Progenitor cell of endocrine pancreas (in vitro differentiated cells): ENCODE measurements at places on chromosomes 12 and 14.

- no peak for DNase-seq
Measured at GRCh38 chr14:24075485-24076301, 4.3 kb downstream of the CPNE6 start.

DNA sequence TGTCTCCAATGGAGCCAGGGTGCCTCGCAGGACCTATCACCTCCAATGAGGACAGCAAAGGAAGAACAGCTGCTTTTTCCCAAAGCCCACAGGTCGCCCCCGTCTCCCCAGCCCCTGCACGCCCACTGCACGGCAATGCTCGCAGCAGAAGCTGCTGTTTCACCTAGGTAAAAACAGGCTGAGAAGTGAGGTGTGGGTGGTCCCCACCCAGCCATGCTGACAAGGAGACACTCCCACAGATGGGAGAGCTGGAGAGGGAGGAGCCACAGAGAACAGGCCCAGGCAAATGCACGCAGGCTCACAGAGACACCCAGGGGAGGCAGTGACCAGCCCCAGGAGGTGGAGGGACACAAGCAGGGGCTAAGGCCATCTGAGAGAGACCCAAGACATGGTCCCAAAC is 10.4 kb downstream of the CFAP73 start:
- DNase-seq: no peak

DNA sequence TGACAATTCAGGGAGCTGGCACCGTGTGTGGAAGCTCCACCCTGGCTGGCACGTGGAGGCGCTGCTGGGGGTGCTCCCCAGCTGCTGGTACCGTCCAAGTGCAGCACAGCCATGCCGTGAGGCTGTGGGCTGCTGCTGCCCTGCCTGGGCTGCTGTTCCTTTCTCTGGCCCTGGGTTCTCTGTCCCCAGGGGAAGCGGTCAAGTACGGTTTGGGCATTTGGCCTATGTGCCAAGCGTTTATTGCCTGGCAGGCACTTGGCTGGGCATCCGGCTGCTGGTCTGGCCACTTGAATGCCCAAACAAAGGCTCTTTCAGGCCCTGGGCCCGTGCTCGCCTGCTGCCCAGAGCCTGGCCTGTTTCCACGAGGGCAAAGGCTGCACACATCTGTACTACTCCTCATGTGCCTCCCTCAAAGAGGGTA is 39.6 kb downstream of the RHOF start:
- no peak for DNase-seq

DNA sequence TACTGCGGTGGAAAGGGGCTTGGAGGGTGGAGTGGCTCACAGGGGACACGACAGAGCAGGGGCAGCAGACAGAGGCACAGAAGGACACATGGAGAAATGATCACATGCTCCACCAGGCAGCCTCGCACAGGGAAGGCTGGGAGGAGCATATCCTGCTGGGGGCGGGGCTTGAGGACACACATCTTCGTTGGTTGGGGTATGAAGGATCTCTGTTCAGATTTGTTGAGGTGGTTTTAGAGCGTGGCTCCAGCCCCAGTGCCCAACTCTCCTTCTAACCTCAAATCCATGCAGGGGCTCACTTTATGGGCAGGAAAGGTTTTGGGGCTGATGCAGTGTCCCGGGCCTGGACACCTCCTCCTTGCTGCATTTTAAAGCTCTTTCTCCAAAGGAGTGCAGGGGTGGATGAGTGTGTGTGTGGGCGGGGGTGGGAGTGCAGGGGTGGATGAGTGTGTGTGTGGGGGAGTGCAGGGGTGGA is 733 bp upstream of the P3H3 start:
- no peak for DNase-seq

DNA sequence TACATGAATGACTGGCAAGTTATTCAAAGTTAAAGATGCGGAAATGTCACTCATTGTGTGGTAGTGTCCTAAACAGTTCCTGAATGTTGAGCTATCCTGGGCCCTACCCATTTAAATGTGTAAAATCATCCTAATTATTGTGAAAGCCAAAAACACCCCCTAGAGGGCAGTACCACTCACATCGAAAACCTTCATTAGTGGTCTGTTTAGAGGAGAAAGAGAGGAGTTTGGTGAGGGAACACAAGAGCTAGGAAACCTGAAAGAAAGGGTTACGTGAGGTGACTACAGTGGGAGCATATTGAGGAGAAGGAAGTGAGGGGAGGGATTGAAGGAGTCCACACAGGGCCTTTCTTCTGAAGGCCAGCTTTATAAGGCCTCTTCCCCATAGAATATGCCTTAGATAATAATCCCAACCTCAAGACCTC is 2.5 kb upstream of the TEP1 start:
- DNase-seq: no peak

GRCh38 chr12:69755302-69755701 is 16.6 kb downstream of the RAB3IP start:
- no peak for DNase-seq

DNA sequence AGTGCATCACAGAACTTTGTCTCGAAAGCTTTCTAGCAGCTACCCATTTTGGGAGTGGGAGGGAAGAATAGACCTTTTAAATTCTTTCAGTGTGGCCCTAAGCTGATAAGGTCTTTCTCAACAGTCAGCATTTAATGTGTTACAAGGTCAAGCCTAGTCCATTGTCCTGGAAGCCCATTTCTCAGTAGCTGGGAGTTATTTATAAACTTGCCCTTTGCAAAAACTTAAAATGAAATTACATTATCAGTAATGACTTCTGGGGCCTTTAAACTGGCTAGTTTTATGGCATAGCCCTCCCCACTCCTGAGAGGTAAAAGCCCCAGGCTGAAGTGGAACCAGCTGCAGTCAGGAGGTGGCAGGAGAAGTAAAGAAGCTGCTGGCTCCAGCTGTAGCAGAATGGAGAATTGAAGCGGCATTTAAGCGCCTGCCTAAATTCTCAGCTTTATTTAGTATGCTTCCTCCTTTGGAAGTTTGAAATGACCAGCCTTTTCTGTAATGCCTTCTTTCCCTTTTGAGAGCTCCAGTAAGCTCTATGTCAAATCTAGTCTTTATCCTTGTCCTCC is 12.4 kb downstream of the COPZ1 start:
- no peak for DNase-seq

DNA sequence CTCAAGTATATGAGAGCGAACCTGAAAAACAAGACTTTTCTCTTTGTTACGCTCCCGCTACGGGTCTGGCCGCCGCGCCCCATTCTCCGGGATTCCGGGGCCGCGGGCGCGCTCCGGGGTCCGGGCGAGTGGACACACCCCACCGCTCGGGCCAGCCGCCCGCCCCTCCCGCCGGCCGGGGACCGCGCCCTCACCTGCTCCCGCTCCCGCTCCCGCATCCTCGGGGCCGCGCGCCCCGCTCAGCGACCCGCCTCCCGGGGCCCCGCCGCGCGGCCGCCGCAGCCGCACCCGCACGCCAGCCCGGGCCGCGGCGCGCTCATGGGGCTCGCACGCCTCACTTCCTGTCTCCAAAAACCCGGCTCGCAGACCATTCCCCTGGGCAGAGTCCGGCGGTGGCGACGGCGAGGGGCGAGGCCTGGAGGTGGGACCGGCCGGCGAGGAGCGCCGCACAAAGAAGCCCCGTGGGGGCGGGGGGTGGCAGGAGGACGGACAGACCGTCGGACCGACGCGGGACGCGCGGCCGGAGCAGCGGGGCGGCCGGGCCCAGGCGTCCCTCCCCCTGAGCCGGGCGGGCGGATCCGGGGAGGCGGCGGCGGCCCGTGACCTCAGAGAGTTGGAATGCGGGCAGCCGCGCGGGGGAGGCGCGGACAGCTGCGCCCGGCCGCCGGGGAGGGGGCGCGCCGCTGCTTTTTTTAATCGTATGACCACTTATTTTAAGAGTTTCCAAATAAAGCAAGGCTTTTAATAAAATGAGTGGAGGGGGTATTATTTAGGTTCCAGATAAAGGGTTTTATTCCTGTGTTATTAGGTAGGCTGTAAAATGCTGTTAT is at the start of gene PTPN21:
TSS of gene PTPN21 (minus strand) at position 551 of the 830 bp plus-strand sequence. CDS start 4,590 bp downstream, outside the sequence.
- peak; percentile 66 for DNase-seq

- no peak for DNase-seq
Measured at GRCh38 chr12:107258780-107259179, 165.4 kb upstream of the CRY1 start.

DNA sequence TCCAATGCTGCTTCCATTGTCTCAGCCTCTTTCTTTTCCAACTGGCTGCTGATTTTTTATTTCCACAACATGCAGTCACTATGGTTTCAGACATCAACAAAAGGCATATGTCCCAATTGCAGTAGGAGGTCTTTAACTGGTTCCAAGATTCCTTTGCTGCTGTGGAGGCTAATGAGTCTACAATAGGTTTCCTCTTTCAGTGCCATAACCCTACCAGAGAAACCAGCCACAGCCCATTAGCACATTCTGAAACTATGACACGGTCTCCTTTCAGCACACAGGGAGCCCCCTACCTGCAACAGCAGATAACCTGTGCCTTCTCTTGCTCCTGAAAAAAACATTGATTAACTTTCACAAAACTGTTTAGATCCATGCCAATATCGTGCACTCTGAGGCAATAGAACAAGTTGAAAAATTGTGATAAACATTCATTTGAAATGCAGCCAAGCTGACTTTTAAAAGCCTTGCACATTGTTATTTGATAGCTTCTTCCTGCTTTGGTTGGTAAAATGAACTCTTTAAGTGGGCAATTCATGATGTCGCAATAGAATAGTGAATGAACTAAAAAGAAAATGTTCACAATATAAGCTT is 32.4 kb downstream of the PLEKHG7 start:
- DNase-seq: no peak

- no peak for DNase-seq
Measured at GRCh38 chr14:96515731-96516130, 13.5 kb downstream of the PAPOLA start.

DNA sequence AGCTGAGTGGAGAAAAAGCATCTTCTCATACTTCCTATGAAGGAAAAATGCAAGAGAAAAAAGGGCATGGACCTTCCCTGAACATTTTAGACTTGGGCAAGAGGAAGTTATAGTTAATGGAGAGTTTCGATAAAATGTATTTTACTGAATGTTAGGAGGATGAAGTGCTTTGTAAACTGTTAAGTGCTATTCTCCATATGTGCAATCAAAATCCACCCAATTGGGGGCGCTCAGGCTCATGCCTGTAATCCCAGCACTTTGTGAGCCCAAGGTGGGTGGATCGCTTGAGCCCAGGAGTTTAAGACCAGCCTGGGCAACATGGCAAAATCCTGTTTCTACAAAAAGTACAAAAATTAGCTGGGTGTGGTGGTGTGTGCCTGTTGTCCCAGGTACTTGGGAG is 1.9 kb upstream of the CNPY2 start:
- DNase-seq: no peak

DNA sequence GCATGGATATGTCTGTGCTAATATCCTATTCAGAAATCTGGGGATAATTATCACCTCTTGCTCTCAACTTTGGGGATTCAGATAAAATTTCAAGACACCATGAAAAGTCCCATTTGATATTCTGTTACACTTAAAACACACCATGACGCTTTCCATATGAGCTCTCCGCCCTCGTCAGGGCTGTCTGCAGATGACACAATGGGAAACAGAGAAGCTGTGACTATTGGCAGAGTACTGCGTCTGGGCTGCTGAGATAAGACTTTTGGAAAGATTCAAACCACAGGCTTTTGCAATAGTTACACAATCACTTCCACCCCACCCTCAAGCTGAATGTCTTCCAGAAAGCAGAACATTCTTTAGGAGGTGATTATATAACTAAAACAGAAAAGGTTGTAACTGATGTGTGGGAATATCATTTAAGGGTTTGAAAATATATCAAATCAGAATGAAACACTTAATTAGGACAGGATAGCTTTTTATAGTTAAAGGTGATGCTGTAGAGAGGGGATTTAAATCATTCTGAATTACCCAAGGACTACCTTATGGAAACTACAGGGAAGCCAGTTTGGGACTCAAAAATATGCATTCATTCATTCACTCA is 75.3 kb upstream of the TMPO start:
- no peak for DNase-seq

DNA sequence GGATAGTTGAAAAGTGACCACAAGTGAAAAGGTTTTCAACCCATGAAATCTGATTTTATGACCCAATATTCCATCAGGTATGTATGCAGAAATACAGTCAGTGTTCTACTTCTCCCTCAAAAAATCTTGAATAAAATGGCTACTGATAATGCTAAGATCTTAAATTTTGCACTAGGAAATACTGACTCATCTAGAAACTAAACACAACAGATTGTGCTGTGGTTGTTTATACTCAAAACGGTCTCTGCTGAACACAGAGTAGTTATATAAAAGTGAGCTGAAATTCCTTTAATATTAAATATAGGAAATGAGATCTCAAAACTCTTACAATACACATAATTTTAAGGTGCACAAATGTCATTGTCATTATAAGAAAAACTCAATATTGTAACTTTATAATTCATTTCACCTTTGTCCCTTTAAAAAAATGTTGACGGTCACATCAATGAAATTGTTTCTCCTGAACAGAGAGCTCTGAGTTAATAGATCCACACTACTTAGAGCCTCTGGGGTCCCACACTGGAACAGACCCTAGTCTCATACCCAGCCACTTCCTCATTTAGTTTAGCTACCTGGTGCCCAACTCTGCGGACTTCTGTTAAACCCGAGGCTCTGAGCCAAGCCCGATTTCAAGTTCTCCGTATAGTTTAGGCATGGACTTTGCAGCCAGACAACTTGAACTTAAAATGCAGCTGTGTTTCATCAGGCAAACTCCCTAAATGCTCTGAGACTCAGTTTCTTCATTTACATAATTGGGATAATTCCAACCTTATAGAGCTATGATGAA is 9.3 kb downstream of the COCH start:
- DNase-seq: no peak

- no peak for DNase-seq
Measured at GRCh38 chr12:89181271-89181920, 170.9 kb downstream of the DUSP6 start.

GRCh38 chr14:76294876-76295275 is 81.1 kb upstream of the ESRRB start:
- DNase-seq: no peak

GRCh38 chr14:32682214-32682613 is 256.5 kb upstream of the NPAS3 start:
- DNase-seq: no peak

GRCh38 chr14:91029456-91030217 is 30.8 kb downstream of the RPS6KA5 start:
- no peak for DNase-seq

- DNase-seq: no peak
Measured at GRCh38 chr14:101383737-101384338, 177.5 kb upstream of the DIO3 start.

GRCh38 chr14:95518045-95518751 is 1.7 kb upstream of the SYNE3 start:
- no peak for DNase-seq

DNA sequence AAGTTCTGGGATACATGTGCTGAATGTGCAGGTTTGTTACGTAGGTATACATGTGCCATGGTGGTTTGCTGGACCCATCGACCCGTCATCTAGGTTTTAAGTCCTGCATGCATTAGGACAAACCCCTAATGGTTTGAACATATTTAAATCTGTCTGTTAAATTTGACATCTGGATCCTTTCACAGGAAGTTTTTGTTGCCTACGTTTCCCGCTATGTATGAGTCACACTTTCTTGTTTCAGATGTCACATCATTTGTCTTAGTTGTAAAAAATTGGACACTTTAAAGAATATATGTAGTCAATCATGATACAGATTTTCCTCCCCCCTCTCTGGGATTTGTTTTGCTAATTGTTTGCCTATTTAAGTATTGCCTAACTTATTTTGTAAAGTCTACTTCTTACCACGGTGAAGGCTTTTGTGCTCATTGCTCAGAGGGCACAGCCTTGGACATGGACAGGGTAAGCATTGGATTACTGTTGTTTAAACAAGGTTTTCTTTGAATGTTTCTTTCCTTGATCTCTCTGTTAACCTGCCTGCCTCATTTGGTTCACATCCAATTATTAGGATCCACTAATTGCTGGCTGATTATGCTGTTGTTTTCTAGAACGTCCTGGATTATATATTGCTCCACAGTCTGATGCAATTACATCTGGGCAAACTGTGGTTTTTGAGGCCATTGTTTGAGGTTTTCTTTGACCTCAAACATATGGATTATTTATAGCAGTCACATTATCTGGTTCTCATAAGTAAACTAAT is 1441.4 kb downstream of the AACS start:
- no peak for DNase-seq
